Stimulated activated CD8-positive, alpha-beta memory T cell treated with anti-CD3 and anti-CD28 coated beads, Interleukin-12 subunit alpha, Interleukin-12 subunit beta, amount 100 ng/mL, for 4 hours (primary cell): ENCODE measurements at places on chromosomes 6 and 20.

DNA sequence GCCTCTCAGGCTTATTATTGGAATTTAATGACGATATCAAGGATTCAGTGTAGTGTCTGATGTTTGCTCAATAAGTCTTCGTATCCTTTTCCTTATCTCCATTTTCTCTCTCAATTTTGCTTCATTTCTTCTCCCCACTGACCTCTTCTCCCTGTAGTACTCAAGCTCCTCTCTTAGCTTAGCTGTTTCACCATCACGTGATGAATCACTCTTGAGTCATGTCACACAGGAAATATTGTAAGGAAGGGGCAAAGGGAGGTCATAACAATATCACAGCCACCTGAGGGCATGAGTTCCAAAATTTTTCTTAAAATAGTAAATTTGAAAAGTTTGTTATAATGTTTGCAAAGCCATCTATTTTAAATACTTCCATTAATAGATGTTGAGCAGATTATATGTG lies 392.2 kb upstream of the MARCKS start:
- DNase-seq = no peak

DNA sequence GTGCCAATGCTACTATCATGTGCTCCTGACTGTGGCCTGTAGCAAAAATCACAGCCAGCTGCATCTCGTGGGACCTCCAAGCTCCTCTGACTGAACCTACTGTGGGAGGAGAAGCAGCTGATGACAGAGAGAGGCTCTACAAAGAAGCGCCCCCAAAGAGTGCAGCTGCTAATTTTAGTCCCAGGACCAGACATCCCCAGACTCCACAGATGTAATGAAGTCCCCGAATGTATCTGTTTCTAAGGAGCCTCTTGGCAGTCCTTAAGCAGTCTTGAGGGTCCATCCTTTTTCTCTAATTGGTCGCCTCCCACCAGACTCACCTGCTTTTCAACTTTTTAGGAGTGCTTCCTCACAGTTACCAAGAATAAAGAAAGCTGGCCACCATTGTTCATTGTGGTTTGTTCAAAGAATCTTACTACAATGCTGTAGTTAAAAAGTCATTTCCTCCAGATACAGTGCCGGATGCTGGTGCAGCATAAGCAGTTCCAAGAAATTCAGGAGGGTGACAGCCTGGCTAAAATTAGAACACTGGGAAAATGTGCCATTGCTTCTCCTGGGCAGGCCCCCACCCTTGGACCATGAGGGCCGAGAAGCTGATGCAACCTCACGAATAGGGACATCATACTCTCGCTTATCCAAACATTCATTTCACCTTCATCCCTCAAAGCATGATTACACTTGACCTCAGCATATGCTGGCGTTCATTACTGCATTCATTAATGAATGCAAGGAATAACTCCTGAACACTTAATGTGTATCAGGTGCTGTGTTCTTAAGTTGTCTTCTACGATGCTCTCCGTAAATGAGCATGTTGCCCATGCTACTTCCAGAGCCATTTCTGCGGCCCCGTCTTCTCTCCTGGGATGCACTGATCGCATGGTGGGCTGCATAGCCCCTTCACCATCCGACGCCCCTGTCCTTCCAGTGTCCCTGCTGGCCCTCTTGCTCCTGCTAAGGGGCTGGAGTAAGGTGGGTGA lies 66.4 kb downstream of the LY86 start:
- no peak for DNase-seq

- DNase-seq = no peak
Measured at GRCh38 chr6:165895421-165896165, 232.6 kb upstream of the PDE10A start.

- peak; percentile 54 for DNase-seq
Measured at GRCh38 chr20:63519668-63520503, 679 bp upstream of the PPDPF start.

- DNase-seq = no peak
Measured at GRCh38 chr6:106735136-106735633, 105.8 kb downstream of the QRSL1 start.

GRCh38 chr20:15814360-15814759 lies 758.9 kb downstream of the KIF16B start:
- no peak for DNase-seq

DNA sequence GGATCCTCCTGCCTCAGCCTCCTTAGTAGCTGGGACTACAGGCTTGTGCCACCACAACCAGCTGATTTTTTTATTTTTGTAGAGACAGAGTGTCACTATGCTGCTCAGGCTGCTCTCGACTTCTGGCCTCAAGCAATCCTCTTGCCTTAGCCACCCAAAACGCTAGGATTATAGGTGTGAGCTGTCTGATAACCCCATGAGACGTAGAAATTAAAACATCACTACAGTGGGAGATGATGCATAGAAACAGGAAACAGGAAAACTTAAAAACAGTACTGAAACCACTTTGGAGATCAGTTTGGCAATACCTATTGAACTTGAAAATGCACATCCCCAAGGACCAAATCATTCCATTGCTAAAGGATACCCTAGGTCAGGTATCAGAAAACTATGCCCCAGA lies 10.8 kb downstream of the SENP6 start:
- DNase-seq = no peak

- DNase-seq = no peak
Measured at GRCh38 chr6:42047790-42048405, 2.4 kb upstream of the TAF8 start.

DNA sequence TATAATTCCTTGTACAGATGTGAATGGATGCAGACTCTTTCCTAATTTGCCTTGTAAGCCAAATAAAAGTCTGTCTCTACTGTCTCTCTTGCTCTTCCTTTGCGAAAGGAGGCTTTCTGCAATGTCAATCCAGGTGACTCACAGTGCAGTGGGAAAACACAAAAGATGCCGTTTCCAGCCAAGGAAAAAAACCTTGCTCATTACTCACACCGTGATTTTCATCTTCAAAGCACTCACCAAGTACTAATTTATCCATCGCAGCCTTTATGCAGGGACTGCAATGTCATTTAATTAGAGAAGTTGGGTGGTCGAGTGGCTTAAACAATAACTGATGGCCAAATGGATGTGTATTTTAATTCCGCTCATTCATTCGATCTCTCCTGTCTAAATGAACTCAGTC lies 23.8 kb downstream of the SAYSD1 start:
- no peak for DNase-seq

DNA sequence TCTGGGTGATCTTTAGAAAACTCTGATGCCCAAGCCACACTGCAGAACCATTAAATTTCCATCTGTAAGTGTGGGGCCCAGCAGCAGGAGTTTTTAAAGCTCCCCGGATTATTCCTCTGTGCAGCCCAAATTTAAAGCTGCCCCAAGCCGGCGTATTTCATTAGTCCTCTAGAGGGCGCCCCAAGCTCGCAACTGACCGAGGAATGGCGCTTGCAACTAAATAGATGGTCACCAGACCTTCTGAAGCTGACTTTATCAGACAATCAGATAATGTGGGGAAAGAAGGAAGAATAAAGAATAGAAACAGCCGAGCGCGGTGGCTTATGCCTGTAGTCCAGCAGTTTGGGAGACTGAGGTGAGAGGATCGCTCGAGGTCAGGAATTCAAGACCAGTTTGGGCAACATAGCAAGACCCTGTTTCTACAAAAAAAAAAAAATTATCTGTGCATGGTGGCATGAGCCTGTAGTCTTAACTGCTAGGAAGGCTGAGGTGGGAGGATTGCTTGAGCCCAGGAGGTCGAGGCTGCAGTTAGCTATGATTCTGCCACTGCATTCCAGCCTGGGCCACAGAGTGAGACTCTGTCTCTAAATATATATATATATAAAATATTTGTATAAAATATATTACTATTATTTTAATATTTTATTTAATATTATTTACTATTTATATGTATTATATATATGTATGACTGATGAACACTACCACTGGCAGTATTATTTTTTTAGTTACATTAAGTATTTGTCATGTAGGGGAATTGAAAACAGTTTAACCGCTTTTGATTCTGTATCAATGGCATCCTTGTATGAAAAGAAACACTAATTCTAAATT lies 56.0 kb downstream of the OTOR start:
- no peak for DNase-seq

DNA sequence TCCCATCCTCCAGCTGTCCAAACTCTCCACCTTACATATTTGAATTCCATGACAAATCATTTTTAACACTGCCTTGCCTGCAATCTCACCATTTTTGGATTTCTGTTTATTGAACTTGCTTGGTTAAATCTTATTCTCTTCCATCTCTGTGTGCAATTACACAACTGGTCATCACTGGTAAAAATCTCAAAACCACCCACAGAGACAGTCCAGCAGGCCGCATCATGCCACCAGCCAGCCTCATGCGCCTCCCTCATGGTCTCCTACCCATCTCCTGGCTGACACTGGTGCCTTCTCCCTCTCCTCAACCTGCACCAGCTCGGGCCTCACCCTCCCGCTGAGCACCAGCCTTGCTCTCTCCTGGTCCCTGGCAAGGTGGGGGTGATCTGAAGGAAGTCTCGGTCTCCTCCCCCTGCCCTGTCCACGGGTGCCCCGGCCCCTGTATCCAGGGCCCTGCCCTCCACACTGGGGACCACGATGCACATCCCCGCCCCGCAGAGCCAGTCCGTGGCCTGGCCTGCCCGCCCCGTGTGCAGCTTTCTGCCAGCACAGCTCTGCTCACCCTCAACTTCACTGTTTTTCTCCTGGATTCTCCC lies 92.0 kb downstream of the THBS2 start:
- DNase-seq = no peak

DNA sequence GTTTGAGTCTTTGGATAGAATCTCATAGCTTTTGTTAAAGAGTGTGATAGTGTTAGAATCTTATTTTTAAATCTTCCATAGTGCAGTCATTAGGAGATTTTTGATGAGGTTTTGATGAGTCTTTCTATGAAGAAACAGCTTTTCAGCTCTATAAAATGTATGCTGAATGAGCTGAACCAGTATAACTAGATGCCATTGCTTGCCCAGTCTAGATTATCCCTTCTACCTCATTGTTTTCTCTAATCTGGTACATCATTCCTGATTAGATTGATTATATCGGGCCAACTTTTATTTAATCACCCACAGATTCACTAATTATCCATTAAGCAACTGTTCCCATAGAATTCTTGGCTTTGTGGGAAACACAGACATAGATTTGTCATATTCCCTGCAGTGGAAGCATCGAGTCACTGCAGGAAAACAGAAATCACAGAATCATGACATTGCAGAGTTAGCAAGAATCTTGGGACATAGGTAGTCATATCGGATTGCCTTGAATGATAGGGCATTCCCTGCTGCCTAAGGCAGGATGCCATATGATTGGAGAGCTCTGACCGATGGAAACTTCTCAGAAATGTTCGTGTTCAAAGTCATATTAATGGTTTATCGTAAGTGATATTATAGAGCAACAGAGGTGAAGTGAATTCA lies 882.7 kb upstream of the FLRT3 start:
- no peak for DNase-seq

DNA sequence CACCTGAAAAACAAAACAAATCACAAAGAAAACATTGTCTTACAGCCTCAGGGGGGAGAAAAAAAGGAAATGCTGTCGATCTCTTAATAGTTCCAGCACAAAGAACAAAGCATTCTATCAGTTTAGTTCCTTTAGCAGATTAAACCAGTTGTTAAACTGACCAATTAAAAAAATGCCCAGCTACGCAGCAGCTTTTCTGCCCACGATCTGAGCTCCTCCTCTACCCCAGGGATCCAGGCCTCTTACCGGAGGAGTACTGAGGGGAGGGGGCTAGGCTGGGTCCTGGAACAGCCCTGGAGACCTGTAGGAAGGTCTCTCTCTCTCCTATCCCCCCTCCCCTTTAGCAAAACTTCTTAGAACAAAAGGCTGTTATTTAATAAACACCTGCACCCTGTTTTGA lies 13.4 kb downstream of the PTK7 start:
- DNase-seq = no peak

DNA sequence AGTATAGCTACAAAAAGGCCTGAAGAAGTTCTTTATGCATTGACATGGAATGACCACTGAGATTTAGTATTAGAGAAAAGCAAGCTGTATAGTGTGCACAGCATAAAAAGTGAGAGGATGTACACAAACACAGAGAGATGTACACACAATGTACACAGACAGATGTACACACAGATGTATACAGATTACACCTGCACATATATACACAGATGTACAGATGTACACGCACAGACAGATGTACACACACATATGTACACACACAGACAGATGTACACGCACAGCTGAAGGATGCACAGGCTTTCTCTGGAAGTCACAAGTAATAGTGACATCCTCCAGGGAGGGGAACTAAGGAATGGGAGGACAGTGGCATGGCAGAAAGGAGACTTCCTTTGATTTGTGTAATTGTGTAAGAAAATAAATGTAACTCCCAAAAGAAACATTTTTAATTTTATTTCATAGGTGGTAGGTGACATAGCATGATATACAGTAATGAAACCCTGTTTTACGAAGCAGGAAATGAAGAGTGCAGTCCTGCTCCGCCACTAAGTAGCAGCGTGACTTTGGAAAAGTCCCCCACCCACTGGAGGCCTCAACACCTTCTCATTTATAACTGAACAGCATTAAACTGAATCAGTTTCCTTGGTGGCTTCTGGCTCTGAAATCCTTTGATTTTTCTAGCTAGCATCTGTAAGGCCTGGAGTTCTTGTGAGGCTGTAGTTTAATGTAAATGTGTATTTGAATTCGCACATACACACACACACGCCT lies 14.1 kb downstream of the NFATC2 start:
- peak; percentile 31 for DNase-seq

DNA sequence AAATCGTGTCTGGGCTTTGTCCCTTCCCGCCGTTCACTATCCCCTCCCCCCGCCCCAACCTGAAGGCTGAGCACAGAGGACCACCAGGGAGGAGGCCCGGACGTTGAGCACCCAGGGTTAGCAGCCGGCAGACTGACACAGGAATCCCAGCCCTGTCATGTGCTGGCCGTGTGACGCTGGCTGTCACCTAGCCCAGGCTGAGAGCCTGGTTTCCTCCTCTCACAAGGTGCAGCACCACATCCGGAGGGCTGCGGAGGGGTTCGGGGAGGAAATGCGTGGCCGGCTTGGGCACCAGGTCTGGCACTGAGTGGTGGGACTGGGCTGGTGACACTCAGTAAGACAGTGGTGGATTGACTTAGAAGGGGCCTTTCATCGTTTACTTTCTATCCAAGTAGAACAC lies 4.6 kb upstream of the LSM14B start:
- peak; percentile 57 for DNase-seq

- no peak for DNase-seq
Measured at GRCh38 chr6:30590509-30590908, 19.3 kb downstream of the ABCF1 start.

GRCh38 chr6:169800668-169801395 lies 49.4 kb downstream of the ERMARD start:
- DNase-seq = no peak

GRCh38 chr20:44552950-44553908 lies 29.1 kb upstream of the PKIG start:
- no peak for DNase-seq

GRCh38 chr20:46347841-46348803 lies 39.8 kb upstream of the CDH22 start:
- DNase-seq = no peak

DNA sequence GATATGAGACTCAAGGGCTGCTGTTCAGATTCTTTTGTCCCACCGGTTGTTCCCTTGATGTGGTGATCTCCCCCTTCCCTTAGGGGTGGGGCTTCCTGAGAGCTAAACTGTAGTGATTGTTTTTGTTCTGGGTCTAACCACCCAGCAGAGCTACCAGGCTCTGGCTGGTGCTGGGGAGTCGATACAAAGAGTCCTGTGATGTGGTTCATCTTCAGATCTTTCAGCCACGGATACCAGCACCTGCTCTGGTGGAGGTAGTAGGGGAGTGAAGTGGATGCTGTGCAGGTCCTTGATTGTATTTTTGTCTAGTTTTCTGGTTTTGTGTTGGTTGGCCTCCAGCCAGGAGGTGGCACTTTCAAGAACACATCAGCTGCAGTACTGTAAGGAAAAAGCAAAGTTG lies 801.6 kb downstream of the EPHA7 start:
- DNase-seq = no peak
